Head of caudate nucleus (tissue), 42 donors: ENCODE measurements at places on chromosomes 1 and 21.

GRCh38 chr1:58162952-58163550, 383.5 kb downstream of the OMA1 start:
- peak; percentile 18 for DNase-seq

GRCh38 chr1:113605146-113605545, 154.1 kb downstream of the PHTF1 start:
- DNase-seq: no peak

DNA sequence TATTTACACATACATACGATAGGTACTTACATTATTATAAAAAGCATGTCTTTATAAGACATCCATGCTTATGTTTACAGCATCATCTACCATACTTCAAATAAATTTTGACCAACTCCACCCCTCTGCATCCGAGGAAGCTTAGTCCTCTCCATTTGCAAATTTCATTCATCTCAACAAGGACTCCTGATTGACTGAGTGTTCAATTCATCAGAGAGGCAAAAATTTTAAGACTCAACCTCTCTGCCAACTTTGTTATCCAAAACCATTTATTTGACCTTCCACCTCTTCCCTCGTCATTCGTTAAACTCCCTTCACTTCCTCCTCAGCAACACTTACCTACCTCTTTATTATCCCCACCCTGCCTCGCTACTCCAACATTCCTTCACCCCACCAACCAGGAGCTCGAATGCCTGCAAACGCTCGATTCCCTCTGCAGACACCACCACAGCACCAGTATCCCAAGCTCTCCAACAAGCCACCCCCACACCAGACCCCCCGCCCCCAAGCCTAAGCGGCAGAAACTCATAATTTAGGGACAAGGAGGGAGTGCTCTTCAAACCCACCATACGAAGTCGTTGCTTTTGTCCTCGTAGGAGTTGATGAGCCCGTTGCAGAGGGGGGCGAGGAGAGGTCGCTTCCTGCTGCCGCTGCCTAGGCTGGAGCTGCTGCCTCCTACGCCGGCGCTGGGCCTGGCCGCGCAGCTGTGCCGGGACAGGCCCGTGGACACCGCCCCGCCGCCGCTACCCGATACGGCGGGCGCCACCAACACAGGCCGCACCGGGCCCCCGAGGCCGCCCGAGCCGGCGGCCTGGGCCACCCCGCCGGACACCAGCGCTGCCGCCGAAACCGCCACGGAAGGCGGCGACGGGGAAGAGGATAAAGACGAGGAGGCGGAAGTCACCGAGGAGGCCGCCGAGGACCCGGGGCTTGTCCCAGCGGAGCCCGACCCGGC, 803 bp downstream of the COP1 start:
- no peak for DNase-seq

DNA sequence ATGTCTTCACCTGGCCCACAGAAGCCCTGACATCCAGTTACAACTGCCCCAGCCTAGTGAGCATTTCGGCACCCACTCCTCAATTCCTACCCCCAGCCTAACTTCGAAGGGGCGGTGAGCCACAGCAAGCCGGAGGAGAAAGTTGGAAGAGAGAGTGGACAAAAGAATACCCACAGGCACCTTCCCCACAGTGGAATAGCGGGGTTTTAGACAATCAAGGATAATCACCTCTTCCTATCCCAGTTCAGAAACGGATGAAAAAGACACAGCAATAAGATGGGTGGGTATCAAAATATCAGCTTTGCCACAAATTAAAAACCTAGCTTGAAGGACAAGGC, 1.3 kb upstream of the LSS start:
- no peak for DNase-seq
